Retinal pigment epithelial cell (primary cell): ENCODE measurements at places on chromosomes 4 and X.

DNA sequence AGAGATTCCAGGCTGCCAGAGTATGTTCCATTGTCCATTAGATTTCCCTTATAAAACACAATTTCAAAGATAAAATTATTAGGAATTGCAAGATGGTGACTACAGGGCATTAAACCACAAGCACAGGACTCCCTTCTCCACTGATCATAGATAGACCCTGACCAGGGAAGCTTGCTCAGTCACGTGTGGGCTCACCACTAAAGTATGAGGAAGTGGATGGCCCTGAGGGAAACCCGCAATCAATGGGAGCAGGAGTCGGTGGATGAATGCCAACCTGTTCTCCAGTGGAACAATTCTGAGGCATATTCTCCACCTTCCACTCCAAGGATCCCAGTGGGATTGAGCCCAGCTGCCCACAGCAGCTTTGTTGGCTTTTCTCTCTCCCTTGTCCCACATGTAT, 515.7 kb downstream of the BCOR start:
- DNase-seq = no peak

DNA sequence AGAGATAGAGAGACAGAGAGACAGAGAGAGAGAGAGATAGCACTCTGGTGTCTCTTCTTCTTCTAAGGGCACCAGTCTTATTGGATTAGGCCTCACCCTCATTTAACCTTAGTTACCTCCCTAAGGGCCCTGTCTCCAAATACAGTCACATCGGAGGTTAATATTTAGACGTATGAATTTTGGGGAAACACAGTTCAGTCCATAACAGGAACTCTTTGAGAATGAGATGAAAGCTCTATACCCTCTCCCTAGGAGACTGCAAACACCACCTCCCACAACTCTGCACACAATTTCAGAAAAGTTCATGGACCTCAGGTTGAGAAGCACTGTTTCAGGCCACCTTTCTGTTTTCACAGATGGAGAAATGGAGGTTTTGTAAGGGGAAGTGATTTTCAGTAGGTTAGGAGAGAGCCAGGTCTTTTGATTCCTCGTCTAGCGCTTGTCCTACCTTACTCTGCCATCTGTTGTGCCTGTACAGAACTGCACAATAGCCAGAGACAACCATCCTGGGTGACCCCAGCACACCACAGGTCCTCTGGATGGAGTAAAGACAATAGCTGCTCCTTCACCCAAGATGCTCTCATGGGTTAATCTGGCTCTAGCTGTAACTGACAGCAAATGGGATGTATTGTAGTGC, 16.9 kb upstream of the LOC101059915 start:
- DNase-seq = no peak

- DNase-seq = no peak
Observed at GRCh38 chr4:167779280-167779679, 313.1 kb upstream of the ANXA10 start.

- no peak for DNase-seq
Observed at GRCh38 chr4:896216-896615, 35.9 kb downstream of the GAK start.

DNA sequence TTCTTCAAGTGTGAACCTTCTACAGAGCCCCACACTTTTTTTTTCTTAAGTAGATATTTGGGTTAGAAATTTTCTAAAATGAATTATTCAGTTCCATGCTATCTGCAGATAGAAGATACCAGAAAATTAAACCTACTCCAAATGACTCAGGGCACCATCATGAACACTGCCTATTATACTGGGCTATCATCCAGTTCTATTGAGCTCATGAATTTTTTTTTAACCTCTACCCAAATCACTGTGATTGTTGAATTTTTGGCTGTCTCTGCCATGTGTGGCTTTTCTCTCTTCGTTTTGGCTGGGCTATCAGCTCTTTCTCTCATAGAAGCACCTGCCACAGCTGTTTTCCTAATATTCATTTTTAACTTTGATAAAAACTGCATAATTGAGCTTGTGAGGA, 31.0 kb upstream of the SLC34A2 start:
- DNase-seq = no peak

- no peak for DNase-seq
Observed at GRCh38 chrX:13013363-13014110, 30.9 kb downstream of the FAM9C start.

DNA sequence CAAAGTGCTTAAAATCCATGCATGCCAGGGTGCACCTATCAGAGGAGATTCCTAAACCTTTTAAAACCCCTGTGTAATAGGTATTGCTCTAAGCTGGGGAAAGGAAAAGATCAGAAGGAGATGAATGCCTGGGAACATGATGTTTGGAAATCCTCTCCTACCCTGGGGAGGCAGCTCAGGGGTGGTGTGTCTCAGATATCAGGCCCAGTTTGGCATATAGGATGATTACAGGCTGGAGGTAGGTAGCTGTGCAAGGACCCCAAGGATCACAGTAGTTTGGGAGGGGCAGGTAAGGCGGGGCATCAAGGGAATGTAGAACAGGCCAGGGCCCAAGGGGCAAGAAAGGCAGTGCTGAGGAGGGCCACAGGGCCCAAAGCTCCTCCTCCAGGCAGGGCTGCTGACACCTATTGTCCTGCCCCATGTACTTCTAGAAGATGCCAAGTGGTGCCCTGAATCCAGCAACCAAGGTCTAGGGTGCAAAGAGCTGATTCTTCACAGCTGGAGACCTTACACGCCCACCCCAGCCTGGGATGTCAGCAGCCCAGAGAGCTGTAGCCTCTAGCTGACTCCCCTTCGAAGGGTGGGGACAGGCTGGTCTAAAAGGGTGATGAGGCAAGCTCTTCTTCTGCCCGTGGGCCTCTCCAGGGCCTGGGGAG, 17.6 kb downstream of the SASH3 start:
- no peak for DNase-seq

DNA sequence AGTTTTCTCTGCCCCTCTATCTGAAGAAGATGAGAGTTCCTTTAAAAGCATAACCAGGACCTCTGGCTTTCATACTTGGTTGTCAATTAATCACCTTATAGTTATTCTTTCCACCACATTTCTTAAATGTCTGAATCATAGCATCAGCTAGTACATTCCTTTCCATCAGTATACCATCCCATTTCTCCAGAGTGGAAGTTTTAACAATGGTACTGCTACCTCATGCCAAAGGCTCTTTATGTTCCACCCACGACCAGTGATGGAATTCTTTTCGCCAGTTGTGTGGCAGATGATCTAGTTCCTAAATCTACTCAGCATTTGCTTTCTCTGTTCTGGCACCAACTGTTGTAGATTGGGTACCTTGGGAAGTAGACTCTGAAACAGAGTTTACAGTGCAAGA, 379.8 kb downstream of the ZNF674 start:
- peak; percentile 16 for DNase-seq

GRCh38 chr4:173752610-173753230, 222.7 kb upstream of the HAND2 start:
- no peak for DNase-seq

GRCh38 chrX:119337201-119337600, 61.9 kb upstream of the SLC25A43 start:
- no peak for DNase-seq

GRCh38 chrX:40005292-40006011, 92.3 kb downstream of the BCOR start:
- DNase-seq = no peak

GRCh38 chr4:185096032-185096653, 46.9 kb upstream of the SLC25A4 start:
- DNase-seq = no peak

- DNase-seq = peak; percentile 68
Observed at GRCh38 chrX:84830836-84831235, 172.8 kb upstream of the APOOL start.

DNA sequence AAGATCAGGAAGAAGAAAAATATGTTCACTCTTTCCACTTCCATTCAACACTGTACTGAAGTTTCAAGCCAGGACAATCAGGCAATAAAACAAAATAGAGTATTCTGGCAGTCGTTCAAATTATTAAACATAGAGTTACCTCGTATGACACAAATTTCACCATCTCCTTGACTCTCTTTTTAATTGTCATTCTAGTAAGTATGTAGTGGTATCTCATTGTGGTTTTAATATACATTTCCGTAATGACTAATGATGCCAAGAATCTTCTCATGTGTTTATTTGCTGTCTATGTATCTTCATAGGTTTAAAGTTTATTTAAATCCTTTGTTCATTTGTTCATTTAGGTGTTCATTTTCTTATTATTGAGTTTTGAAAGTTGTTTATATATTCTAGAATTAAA, 352.2 kb downstream of the IDS start:
- no peak for DNase-seq

GRCh38 chr4:118834070-118834469, 1.9 kb downstream of the SEC24D start:
- no peak for DNase-seq

DNA sequence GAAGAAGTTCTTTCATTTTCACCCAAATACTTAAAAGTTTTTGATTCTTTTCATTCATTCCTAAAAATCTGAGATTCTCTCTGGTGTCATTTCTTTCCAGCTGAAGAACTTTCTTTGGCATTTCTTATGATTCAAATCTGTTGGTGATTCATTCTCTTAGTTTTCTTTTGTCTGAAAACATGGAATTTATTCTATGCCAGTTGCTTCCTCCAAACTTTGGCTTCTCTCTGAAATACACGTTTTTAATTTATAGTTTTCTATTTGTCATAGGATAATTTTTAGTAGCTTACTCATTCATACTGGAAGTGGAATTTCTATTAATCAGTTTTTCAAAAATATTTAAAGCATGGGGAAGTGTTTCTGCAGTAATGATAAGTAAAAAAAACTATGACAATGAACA, 1012.0 kb downstream of the RPA4 start:
- no peak for DNase-seq

DNA sequence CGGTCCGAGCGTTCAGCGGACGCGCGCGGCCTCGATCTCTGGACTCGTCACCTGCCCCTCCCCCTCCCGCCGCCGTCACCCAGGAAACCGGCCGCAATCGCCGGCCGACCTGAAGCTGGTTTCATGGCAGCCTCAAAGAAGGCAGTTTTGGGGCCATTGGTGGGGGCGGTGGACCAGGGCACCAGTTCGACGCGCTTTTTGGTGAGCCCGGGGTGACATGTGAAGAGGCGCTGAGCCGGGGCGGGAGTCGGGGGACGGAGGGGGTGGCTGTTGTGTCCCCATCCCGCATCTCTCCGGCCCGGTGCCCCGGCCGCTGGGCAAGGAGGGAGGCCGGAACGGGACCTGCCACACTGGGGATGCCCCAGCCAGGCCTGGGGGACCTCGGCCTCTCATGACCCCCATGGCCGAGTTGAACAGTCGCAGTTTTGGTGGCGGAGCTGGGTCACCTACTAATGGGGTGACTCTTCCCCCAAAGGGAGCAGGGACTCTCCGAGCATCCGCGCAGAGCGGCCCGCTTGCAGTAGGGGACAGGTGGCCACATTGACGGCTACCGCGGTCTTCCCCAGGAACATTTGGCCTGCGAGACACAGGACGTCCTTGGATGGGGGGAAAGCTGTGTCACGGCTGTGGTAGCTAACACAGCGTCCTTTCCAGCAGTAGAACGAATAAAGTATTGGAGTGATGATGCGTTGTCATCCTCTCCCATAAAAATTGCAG, at the start of gene GK:
Gene GK, plus strand, starts transcription at position 9 of the 717 bp plus-strand sequence. Its CDS starts 115 bp downstream, at position 124.
- DNase-seq = no peak

- DNase-seq = no peak
Observed at GRCh38 chrX:65690057-65690855, 22.8 kb downstream of the MSN start.

DNA sequence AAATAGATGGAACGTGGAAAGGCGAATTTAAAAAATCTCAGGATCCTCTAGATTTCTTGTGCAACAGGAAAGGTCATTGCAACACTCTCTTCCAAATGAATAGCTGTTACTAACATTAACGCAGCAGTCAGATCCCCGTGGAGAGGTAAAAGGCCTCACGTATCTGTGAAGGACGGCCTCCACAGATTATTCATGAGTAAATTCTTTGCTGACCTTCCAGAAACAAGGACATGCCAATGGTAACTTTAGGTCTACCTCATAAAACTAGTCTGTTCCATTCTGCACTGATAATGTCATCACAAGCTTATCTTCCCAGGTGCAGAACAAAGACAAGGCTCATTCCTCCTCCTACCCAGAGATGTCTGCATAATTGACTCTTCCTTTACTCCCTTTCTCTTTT, 16.1 kb upstream of the REPS2 start:
- DNase-seq = no peak

- DNase-seq = no peak
Observed at GRCh38 chr4:1600211-1600780, 83.8 kb downstream of the FAM53A start.

DNA sequence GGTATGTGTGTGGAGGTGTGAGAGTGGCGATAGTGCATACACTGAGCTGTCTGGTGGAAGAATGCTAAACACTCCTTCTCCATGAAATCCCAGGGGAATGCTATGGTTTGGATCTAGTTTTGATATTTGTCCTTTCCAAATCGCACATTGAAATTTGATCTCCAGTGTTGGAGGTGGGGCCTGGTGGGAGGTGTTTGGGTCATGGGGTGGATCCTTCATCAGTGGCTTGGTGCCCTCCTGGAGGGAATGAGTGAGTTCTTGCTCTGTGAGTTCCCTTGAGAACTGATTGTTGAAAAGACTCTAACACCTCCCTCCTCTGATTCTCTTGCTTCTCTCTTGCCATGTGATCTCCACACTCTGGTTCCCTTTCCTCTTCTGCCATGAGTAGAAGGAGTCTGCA, 114.1 kb upstream of the HHIP start:
- no peak for DNase-seq

DNA sequence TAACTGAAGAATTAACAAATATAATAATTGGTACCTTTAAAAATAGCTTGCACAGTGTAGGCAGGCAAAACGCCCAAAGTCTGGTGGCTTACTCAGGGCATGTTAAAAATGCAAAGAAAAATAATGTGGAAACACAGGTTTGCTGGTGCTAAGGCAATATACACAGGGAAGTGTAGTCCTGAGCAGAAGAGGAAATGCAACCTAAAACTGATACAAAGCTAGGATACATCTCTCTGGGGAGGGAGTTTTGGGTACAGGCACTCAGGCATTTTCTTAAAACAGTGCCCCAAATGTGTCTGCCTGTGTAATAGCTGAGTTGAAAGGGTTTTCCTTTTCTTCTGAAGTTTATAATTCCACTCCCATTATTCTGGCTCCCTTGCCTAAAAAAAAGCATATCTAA, 47.4 kb downstream of the TMPRSS11E start:
- no peak for DNase-seq

DNA sequence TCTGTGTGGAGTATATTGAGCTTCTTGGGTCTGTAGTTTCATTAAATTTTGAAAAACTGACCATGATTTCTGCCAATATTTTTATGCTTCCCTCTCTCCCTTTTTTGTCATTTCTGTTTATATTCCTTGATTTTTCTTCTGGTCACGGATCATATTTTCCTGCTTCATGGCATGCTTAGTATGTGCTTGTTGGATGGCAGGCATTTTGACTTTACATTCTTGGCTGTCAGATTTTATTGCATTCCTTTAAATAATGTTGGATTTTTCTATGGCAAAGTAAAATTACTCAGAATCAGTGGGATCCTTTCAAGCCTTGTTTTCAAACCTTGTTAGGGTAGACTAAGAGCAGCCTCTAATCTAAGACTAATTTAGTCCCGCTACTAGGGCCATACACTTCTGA, 531.8 kb downstream of the IL15 start:
- DNase-seq = no peak

DNA sequence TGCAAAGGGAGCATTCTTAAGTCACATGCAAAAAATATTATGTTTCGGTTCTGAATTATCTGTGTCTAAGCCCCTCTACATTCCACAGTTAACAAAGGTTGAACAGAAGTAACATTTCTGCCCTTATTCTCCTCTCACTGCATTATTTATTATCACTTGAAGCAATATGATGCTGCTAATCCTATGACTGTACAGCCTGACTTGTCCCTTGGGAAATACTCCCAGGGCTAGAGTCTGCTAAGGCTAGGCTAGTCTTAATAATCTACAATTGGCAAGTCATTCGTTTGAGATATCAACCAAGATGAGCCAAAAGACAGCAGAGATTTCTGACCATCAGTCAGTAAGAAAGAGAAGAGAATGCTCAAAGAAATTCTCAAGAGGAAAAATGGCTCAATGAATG, 226.9 kb upstream of the HCCS start:
- no peak for DNase-seq
